ENCODE measurements at places on chromosomes 16 and 17.
A peak's percentile ranks its signal among the peaks of the same experiment; 100 is the strongest.

GRCh38 chr17:82097184-82097918 is 685 bp downstream of the FASN start:
- peak; percentile 7 for DNase-seq

GRCh38 chr16:46648656-46649055 is 27.5 kb upstream of the SHCBP1 start:
- DNase-seq, result no peak

- DNase-seq, result no peak
Measured at GRCh38 chr17:62134397-62134796, 69.3 kb upstream of the MED13 start.

DNA sequence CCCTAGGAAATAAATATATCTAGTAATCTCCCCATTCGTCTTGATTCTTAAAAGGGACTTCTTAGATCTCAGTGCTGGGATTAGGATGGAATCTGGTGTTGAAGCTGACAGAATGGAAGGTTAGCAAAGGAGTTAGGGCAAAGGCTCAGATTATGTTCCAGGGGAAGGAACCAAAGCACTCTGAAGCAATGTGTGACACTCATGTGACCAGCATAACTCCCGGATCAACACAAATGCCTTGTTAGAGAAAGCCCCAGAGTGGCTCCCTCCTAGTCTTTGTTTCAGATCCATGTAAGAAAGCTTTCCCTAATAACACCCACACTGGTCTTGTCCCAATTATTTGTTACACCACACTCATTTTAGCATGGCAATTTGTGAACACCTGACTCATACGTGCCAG is 62.6 kb upstream of the ERN1 start:
- no peak for DNase-seq

DNA sequence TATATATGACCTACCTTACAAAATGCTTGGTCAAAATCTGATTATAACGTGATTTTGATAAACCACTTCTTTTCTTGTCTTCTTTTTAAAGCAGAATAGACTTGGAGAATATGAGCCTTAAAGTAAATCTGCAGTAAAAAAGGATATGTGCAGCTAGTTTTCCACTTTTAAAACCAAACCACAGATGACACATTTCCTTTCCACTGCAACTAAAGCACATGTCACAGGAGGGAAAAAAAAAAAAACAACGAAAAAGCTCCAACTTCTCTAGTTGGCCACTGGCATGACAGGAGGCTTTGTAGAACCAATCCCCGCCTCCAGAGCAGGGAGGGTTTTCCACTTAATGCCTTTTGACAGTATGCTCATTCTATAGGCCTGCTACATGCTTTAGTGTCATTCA is at the start of gene EVI2A:
Gene EVI2A, minus strand, starts transcription at position 142 of the 400 bp plus-strand sequence. CDS start 2,609 bp downstream, outside the sequence.
- DNase-seq, result peak; percentile 87

DNA sequence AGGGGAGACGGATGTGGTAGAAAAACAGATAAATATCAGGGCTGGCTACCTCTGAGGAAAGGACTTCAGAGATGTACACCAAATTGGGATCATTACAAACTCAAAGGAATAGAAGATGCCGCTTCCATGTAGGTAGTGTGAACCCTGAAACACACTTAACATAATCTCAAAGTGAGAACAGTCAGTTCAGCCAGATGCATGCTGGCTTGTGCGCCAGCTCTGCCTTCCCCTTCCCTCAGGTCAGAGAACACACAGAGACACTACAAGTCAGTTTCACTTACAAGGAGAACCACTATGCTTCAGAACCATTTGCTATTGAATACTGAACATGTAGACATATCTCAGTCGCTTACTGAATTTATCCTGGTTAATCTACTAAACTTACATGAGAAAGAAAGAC is 176.0 kb upstream of the AXIN2 start:
- DNase-seq, result no peak

- DNase-seq, result no peak
Measured at GRCh38 chr17:5630434-5630833, 46.1 kb upstream of the NLRP1 start.

DNA sequence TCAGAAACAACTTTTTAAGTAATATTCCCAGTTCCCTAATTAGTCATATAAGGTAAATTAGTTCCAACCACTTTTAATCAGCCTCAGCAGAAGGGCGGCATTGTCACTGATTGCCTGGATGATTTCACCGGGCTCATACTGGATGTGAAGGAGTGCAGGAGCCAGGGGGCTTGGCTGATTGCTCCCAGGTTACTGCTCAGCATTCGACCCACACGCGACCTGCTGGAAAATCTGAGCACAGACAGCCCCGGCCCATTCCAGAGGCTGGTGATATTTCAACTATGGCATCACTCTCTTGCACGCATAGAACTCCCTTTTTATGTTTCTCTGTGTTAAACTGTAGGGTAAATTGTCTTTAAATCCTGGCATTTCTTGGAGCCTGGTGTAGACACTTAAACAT is 34.2 kb downstream of the CPPED1 start:
- DNase-seq, result no peak

GRCh38 chr16:86243123-86243473 is 267.2 kb upstream of the FOXF1 start:
- DNase-seq, result no peak

- DNase-seq, result no peak
Measured at GRCh38 chr16:12754824-12755543, 48.7 kb downstream of the CPPED1 start.

DNA sequence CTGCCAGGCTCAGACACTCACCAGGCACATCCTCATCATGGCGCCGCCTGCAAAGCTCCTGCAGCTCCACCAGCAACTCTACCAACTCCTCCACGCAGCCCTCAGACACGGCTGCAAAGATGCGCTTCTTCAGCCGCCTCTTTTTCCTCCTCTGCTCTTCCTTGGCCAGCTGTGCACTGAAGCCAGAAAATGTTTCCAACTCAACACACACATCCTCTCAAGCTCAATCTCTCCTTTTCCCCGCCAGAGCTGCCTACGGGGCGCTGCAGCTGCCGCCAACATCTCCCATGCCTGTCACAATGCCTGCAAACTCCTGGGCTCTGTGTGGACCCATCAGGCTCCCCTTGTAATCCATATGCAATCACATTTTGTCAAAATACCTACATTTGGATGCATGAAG is 14.2 kb downstream of the TRPV3 start:
- DNase-seq, result no peak

GRCh38 chr17:72422505-72423285 is 301.9 kb downstream of the SOX9 start:
- DNase-seq, result peak; percentile 42

All from CD4-positive, alpha-beta T cell treated with Interleukin-2 at 100 ng/mL for 4 hours (primary cell).